ENCODE measurements at places on chromosomes 11 and 22.

GRCh38 chr11:10818594-10818993 lies 9.9 kb upstream of the EIF4G2 start:
- no peak for DNase-seq

DNA sequence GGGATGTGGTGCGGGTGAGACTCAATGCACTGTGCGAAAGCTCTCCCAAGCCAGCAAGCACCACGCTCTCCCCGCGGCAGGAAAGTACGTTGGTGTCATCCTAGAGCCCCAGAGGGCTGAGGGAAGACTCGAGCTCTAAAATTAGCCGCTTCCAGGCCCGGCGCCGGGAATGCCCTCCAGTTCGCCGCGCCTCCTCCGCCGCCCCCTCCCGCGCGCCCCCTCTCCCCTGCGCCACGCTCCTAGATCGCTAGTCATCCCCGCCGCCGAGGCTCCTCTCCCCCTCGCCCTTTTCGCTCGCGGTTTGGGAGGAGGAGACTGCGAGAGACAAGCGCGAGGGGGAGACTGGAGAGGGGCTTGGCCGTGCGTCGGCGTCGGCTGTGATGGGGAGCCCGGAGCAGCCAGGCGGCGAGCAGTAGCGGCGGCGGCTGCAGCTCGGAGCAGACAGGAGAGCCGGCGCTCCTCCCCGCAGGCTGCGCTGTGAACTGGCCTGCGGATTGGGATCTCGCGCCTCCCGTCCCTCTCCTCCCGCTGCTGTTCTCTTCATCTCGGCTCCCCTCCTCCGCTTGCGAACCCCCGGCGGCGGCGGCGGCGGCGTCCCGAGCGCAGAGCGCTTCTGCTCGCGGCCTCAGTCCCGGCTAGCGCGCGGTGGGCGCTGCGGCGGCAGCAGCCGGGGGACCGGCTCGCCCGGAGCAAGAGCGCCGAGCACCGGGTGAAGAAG lies at the start of gene FAT3:
Gene FAT3, plus strand, starts transcription at position 412 of the 718 bp plus-strand sequence. CDS start 127,295 bp downstream, outside the sequence.
- peak; percentile 7 for DNase-seq

DNA sequence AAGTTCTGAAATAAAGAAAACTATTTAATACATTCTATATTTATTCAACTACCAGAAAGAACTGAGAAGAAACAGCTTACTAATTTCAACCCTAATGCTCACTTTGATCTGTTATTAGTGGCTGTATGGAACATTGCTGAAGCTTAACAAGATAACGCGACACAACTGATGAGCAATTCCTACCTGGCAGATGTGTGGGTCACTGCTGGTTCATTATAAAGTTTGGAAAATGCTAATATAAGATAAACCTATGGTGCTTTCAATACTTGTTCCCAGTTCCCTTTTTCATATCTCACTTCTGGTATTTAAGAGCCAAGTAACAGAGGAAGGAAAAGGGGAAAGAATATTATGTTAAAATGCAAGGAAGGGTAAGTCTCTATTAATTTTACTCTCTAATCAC lies 10.5 kb downstream of the CTSC start:
- no peak for DNase-seq

DNA sequence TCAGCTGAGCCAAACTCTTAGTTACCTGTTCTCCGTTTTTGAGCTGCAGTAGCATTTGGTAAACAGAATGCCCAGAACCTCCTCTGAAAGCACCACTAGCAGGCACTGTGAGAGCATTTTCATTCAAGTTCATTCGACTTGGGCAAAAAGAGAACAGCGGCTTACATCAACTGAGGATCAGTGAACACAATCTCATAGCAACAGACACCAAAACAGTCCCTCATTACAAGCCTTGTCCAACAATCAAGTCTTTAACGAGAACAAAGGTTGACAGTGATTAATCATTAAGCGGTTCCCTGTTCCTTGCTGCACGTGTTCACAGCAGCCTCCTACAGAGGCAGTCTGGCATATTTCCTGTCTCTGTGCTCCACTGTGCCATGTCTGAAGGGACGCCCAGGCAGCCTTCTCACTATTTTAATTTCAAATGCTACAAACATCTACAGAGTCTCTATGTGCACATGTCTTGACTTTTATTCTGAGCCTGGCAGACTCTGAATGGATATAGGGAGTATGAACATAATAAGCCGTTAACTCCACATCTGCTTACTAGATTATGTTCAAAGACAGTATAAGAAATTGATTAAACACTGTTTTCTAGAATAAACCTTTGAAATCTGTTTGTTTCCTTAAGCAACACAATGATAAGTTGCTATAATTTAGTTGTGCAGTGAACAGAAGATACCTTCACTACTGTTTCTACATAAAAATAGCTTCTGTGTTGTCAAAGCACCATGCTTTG lies 88.3 kb upstream of the MTMR2 start:
- DNase-seq = peak; percentile 60
